Left renal pelvis (tissue), 4 donors: ENCODE measurements at places on chromosomes 1 and 21. TPM values are rescaled to one million over a fixed set of nuclear protein-coding genes. Genes with fewer than 3 reads are reported as not detected.

Gene SYT11
- polyA plus RNA-seq: 21.8 TPM

GRCh38 chr1:23809751-23810171 lies 9.2 kb upstream of the GALE start:
- no peak for DNase-seq

DNA sequence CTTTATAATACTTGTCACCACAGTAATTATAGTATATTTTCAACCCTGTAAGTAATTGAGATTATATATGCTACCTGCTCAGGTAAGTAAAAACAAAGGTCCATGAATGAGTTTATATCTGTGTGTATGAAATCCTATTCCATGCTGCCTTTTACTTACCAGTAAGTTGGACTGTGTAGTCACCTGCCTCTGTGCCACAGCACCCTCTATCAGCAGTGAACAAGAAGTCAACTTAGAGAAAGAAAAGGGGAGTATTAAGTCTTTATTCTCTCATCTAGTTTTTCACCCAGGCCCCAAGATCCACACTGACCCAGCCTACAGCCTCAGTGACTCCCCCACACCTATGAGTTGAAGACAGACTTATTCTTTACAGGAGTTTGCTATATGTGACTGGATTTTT lies 36.9 kb upstream of the IFI16 start:
- no peak for DNase-seq

DNA sequence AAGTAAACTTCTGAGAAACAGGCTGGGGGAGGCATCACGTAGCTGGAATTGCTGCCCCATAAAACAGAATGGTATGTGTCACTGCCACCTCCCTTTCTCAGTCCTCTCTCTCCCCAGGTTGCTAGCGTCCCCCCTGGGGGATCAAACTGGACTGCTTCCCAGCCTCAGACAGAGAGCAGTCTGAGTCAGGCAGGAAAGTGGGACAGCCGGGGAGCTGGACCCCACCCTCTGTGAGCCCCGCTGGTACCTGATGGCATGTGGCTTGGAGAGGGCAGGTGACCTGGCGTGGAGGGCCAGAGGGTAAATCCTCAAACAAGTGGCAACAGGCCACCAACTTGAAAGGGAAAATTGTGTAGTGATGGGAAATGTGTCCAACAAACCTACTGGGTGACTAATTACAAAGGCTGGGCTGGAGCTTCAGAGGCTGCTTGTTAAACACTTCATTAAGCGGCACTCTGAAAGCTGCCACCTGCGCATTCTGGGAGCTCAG lies 1.0 kb upstream of the SFN start:
- DNase-seq: no peak

Gene CDA
- 5.4 TPM for polyA plus RNA-seq

Gene CYP4Z1
- 0.42 TPM for polyA plus RNA-seq

Gene PERM1
- polyA plus RNA-seq: 0.43 TPM
